ENCODE measurements at places on chromosomes 5 and 9.

- DNase-seq, result no peak
These were observed 449.4 kb downstream of the TMEM38B start for GRCh38 chr9:106143781-106144180.

DNA sequence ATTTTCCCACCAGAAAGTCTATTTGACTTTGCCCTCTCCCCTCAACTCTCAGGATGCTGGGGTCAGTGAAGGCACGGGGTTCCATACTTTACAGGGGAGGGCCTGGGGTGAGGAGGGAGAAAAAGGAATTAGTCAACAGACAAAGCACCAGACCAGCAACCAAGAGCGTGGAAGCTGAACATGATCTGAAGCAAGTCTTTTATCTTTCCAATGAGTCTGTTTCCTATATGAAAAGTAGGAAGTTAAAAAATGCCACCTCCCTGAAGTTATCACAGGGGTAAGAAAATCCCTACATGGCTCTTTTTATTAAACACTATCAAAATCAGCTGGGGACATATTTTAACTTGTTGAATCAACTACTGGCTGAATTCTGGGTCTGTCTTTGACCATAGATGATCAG, 337.0 kb downstream of the TRPM3 start:
- DNase-seq, result no peak

GRCh38 chr9:109417585-109418544, 80.2 kb downstream of the PTPN3 start:
- no peak for DNase-seq

DNA sequence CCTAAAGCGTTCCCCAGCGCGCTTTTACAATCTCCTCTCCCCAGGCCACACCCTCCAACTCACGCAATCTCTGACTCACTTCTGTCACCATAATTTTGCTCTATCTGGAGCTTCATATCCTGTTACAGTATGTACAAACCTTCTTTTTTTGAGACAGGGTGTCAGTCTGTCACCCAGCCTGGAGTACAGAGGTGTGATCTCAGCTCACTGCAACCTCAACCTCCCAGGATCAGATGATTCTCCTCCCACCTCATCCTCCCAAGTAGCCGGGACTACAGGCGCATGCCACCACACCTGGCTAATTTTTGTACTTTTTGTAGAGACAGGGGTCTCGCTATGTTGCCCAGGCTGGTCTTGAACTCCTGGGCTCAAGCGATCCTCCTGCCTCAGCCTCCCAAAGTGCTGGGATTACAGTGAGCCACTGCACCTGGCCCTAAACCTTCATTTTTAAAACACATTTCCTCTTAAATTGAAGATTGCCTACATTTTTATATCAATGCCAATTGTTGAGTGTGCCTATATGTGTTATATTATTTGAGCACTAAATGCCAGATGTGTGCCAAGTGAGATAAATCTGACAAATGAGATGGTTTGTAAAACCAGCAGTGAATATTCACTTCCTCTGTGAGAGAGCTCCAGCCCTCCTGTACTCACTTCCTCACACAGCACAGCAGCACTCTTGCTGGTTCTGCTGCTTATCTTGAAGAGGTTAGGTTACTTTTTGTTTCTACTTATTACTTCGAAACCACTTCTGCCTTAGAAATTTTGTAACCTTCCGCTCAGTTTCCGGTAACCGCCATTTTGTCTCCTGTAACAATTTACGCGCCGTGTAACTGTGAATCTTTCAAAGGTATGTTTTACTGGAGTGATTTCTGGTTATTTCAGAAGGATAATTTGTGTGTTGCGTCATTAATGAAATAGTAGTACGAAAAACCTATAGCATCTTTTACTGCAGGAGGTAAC, 57.9 kb downstream of the DOCK8 start:
- DNase-seq, result peak; percentile 38

- no peak for DNase-seq
These were observed 305.4 kb upstream of the IRX2 start for GRCh38 chr5:3056866-3057265.
